CD4-positive, alpha-beta T cell treated with Interleukin-17A for 1 hour (primary cell): ENCODE measurements at places on chromosomes 1 and 21.
A peak's percentile ranks its signal among the peaks of the same experiment; 100 is the strongest.

GRCh38 chr1:36350659-36351226 lies 27.3 kb upstream of the EVA1B start:
- DNase-seq: peak; percentile 61

DNA sequence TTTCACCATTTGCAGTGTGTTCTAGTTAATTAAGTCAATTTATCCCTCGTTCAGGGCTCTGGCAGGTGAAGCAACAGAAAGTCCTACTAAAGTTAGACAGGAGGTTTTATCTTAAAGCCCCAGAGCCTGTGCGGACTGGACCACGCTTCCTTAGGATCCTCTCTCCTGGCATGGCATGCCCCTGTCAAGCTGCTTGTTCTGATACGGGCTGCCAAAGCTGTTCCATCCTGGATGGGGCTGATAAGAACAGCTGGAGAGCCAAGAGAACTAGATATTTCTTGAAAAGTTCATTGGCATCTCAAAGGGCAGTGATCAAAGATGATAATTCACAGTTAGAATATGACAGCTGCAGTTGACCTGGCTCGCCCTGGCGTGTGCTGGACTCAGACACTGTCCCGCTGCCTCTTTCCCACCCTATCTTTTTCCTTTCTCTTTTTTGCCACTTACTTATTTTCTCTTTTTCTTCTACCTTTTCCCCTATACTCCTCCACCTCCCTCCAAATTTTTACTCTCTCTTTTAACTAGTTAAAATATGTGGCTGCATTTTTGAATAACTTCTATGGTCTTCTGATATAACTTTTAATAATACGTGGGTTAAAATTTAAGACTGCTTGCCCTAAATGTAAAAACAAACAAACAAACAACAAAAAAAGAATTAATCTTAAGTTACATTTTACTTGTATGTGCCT lies 96.7 kb downstream of the ABCA4 start:
- no peak for DNase-seq

DNA sequence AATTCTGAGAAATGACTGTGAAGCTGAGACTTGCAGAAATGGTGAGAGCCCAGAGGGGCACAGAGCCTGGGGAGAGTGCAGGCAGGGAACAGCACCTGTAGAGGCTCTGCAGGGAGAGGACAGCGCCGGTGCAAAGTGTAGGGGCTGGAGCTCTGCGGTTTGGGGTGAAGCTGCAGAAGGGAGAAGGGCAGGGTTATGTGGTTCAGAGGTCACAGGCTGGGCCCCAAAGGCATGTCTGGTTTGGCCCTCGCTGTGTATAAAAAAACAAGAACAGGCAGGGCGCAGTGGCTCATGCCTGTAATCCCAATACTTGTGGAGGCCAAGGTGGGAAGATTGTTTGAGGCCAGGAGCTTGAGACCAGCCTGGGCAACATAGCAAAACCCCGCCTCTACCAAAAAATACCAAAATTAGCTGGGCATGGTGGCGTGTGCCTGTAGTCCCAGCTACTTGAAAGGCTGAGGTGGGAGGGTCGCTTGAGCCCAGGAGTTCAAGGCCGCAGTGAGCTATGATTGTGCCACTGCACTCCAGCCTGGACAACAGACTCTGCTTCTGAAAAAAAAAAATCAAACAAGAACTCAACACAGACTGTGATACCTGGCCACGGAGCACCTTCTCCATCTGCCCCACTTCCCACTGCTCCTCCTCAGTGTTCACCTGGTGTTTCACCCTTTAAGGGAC lies 29.1 kb downstream of the SERINC2 start:
- DNase-seq: no peak

GRCh38 chr1:245797592-245798348 lies 643.0 kb downstream of the KIF26B start:
- no peak for DNase-seq

GRCh38 chr1:112312315-112312714 lies 83.7 kb upstream of the CTTNBP2NL start:
- DNase-seq: no peak

- DNase-seq: no peak
These were observed 22.2 kb upstream of the PTPN14 start for GRCh38 chr1:214573386-214574318.

DNA sequence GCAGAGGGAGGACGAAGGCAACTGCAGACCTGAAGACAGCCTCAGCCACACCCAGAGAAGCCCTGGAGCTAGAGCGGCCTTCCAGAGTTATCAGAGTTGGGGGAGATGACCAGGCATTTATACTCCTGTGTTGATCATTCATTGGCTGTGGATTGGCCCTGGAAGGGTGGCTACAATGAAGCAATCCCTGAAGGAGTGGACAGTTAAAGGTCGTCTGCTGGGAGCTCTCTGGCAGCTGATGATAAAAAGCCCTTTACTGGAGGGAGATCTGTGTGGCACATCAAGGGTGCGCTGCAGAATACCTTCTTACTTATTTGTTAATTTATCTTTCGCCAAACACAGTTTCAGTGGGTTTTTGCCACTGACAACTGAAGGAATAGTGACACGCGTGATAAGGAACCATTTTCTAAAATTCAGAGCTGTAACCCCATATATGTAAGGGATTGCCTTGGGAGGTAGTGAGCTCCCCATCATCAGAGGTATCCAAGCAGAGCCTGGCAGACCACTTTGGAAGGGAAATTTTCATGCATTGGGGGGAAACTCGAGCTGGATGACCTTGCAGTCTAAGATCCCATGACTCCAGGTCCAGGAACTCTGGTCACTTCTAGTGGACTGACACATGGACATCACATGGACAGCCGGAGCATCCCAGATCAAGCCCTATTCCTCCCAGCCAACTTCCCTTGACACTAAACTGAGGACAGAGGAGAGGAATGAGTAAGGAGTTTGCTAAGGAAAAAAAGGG lies 126.4 kb upstream of the GADD45A start:
- no peak for DNase-seq

- DNase-seq: no peak
These were observed 20.1 kb downstream of the UBE2U start for GRCh38 chr1:64223329-64224151.

- no peak for DNase-seq
These were observed 18.1 kb upstream of the PPP1R15B start for GRCh38 chr1:204429746-204430145.

DNA sequence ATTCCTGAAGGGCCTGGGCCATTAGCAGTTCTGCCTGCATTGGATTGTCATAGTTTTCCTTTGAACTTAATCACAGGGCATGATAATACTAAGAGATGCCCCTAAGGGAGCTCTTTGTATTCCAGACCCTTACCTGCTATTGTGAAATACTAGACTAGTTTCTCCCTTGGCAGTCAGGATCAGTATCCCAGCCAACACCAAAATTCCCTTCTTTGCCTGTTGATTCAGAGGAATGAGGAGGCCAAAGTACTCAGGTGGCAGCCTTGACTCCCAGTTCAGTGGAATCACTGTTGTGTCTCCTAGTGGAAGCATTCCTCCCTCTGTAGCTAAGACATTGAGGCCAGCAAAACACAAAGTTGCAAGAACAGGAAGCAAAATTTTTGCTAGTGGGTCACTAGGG lies 20.7 kb downstream of the SLAMF7 start:
- no peak for DNase-seq

DNA sequence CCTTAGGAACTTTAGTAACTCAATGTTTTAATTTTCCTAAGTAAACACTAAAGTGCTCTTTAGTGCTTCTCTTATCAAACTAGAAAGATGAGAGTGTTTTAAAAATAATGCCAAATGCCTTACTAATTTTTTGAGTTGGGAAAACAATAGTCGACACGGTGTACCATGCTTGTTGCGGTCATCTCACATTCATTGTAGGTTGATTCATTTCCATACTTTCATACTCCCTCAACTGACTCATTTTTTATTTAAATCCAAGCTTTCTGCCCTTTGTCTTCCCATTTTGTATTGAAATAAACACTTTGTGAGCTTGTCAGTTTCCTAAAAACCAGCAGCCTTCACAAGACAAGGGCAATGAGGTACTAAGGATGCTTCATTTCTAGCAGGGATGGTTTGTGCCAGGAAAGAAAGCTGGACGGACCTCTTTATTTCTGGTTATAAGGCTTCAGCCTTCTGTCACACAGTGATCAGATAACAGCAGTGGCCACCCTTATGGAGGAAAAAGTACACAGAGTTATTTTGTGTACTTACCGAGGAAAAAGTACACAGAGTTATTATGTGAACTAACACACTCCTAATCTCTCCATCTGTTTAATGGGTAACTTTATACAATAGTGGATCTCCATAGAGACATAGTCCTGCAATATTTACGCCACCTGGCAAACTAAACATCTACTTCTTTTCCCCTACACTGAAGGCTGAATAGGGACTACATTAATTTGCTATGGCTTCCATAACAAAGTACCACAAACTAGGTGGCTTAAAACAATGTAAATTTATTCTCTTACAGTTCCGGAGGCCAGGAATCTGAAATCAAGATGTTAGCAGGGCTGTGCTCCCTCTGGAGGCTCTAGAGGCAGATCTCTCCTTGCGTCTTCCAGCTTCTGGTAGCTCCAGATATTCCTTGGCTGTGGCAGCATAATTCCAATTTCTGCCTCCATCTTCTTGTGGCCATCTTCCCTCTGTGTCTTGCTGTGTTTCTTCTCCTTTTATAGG lies 13.0 kb upstream of the CCDC190 start:
- no peak for DNase-seq

DNA sequence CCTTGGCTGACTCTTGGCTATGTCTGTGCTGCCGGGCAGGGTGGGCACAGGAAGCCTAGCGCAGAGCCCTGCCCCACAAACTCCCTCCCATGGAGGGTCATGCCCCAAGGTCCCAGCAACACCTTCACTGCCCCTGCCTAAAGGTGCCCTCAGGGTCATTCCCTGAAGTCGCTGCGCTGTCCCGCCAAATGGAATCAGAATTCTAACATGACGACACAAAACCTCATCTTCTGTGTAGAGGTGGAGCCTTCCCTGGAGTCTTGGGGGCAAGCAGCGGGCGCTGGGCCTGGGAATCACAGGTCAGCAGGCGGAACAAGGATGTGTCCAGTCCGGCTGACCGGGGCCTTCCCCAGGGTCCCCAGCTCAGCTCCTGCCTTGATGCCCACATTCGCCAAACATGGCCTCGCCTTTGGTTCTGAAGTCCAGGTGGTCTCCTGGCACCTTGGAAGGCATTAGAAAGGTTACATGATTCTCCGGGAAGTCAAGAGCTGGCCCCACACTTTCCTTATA lies 17.3 kb downstream of the TMEM201 start:
- DNase-seq: no peak

- no peak for DNase-seq
These were observed 1028.6 kb upstream of the PRMT6 start for GRCh38 chr1:106027871-106028270.

DNA sequence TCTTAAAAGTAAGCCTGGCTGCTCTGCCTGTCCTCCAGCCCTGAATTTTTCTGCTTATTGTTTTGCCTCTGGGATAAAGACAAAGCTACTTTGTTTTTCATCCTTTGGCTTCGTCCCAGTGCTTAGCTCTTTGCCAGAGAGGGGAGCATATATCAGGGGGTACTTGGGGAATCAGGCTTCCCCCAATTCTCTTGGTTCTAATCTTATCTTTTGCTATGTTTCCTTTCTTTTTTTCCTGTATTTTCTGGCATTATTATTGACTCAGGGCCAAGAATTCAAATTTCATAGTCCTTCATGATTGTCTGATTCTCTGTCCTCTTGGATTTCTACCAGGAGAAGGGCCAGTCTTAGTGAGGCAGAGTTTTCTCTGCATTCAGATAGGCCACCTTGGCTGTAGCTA lies 51.2 kb downstream of the GIPC2 start:
- no peak for DNase-seq

GRCh38 chr1:115114308-115114707 lies 25.0 kb upstream of the TSPAN2 start:
- no peak for DNase-seq

- no peak for DNase-seq
These were observed at the start of gene ANKRD45 for GRCh38 chr1:173669491-173669941. Gene ANKRD45, minus strand, starts transcription at chr1:173669851. Its CDS starts 10,433 bp downstream, at chr1:173659418.

GRCh38 chr1:90957497-90957896 lies 64.3 kb downstream of the ZNF644 start:
- DNase-seq: no peak

DNA sequence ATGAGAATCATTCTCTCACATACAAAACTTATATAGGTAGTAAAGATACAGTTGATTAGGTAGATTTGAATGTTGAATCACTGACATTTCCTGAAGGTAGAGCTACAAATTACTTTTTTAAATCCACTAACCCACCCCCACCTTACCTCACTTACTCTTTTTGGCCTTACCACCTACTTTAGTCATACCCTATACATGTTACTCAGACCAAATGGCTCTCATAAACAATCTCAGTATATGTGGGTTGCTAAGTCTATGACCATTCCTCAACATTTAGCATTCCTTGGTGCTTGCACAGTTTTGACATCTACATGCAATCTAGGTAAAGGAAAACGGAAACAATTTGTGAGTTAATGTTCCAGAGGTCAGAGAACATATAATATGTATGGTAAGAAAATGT lies 26.3 kb downstream of the SYDE2 start:
- no peak for DNase-seq

DNA sequence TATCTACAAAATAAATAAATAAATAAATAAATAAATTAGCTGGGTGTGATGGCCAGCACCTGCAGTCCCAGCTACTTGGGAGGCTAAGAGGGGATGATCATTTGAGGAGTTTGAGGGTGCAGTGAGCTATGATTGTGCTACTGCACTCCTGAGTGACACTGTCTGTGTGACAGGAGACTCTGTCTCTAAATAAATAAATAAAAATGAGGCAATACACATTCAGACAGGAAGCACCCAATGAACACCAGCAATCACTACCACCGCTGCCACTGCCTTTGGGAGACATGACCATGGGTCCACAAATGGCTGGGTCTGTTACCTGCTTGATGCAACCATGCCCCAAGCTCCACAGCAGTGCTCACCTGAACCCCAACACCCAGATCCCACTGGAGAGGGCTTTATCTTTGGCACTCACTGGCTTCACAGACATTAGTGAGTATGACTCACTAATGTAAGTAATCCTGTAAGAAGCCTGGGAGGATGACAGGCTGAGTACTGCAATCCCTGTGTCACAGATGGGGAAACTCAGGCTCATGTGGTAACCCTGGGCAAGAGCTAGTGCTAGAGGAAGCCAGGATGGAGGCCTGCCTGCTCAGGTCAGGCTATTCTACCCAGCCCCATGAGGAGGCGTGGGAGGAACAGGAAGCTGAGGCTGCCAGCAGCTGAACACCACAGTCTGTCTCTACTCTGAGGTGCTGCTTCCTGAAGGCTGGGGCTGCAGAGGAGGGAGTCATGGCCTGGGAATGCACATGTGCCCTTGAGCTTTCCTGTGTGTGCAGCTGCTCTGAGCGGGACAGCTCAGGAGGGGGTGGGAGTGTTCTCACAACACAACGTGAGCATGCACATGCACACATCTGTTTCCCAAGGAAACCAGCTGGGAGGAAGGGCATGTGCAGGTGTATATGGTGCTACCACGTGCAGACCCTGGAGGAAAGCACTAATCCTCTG lies 43.0 kb downstream of the SLC9A1 start:
- DNase-seq: peak; percentile 74

GRCh38 chr1:208731981-208732821 lies 488.0 kb upstream of the PLXNA2 start:
- DNase-seq: no peak

GRCh38 chr1:117696561-117696960 lies 90.7 kb downstream of the TENT5C start:
- DNase-seq: no peak

GRCh38 chr1:3664700-3665375 lies 12.5 kb downstream of the TP73 start:
- DNase-seq: no peak

- DNase-seq: no peak
These were observed 15.5 kb downstream of the DHCR24 start for GRCh38 chr1:54871275-54872035.
